ENCODE measurements at places on chromosomes 6 and 20. TPM values are rescaled to one million over a fixed set of nuclear protein-coding genes. Genes with fewer than 3 reads are reported as not detected.

The USP49 gene
- 2.9 TPM for polyA plus RNA-seq

The OR2H1 gene
- not detected for polyA plus RNA-seq

- DNase-seq, result no peak
These were observed 59.4 kb upstream of the SCP2D1 start for GRCh38 chr20:18754030-18754652.

DNA sequence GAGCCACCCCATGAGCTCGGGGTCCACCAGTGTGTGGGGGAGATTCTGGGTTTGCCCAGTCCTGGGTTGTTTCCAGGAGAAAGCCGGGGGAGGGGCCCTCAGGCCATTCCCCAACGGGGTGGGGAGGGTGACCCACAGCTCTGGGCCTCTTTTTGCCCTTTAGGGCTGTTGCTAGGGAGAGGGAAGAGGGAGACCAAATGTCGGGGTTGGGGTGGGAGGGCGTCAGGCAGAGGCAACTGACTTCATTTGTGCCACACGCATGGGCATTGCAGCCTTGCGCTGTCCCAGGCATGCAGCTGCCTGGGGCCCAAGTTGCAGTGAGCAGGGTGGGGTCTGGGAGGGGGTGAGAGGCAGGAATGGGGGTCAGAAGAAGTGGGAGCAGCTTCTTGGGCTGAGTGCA lies 1.9 kb upstream of the CUL9 start:
- no peak for DNase-seq

DNA sequence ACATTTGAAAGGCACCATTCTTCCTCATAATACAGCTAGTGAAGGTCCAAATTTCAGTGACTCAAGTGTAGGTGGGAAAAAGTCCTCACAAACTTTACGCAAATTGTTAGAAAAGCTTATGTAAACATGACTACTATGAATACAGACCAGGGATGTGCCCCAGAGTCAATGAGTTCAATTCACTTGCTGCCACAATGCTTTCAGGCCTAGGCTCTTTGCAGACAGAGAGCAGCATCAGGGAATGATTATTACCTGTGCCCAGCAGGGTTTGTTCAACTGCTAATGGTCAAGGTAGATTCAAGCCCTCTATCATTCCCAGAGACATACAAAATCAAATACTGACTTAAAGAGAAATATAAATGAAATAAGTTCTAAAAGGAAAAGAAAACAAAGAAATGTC lies 84.0 kb downstream of the LAMA2 start:
- DNase-seq, result no peak

GRCh38 chr20:24918579-24919566 lies 30.2 kb upstream of the CST7 start:
- DNase-seq, result no peak

- DNase-seq, result no peak
These were observed 84.7 kb upstream of the MC3R start for GRCh38 chr20:56163806-56164205.
